Putamen (tissue), 1 donor: ENCODE measurements at places on chromosomes 3 and 15.

GRCh38 chr3:13193320-13194284 is 120.4 kb upstream of the IQSEC1 start:
- no peak for DNase-seq

- DNase-seq, result no peak
Observed at GRCh38 chr15:39596358-39597051, 15.6 kb downstream of the THBS1 start.

- DNase-seq, result no peak
Observed at GRCh38 chr15:27438403-27439375, 467.7 kb downstream of the GABRG3 start.

DNA sequence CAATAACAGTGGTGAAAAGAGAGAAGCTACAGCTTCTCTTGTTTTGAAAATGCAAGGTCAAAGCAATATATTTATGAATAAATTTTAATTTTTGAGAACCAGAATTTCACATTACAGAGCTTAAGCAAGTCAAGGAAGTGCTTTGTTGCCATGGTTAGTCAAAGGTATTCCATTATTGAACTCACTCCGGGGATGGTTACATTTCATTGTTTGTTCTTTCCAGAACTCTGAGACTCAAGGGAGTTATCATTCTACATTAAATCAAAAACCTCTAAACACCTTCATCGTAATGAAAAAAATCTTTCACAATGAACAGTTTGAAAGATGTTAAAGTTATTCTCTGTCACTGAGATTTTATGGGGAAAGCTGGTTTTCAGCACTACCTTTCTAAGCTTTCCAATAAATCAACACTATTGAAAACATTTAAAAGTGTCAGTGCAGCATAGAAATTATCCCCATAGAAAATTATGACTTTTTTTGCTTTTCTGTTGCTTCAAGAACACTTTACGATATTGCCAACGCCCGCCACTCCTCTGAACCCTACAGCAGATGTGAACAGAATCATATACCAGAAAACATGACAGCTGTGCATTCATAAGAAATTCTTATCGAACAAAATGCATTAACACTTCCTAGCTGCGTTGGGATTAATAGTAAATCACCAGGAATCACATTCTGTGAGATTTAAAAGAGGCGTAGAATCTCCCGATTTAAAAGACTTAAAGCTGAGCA is 83.0 kb downstream of the OTOL1 start:
- DNase-seq, result no peak

- DNase-seq, result no peak
Observed at GRCh38 chr15:62625429-62626033, 417.0 kb upstream of the TPM1 start.

GRCh38 chr15:52733088-52733487 is 53.9 kb upstream of the ATOSA start:
- DNase-seq, result no peak

DNA sequence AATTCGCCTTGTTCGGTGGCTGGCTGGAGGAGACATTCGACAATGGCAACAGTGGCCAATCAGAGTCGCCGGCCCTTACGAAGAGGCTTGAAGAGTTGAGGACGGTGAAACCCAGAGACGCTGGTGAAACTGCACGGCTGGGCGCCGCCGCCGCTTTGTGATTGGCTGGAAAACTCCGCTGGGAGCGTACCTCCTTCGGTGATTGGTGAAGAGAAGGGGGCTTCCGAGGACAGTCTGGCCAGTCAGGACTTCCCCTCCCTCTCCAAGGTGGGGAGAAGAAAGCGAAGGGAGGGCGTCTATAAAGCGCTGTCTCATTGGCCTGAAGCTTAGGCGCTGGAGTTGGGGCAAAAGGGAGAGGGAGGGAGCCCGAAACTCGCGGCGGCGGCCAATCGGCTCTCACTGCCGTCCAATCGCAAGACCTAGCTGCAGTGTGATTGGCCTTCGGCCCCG is 554 bp upstream of the GSK3B start:
- DNase-seq, result peak; percentile 100

- no peak for DNase-seq
Observed at GRCh38 chr3:102332205-102332604, 102.6 kb upstream of the ZPLD1 start.

- no peak for DNase-seq
Observed at GRCh38 chr3:160828880-160829279, 72.8 kb downstream of the PPM1L start.

DNA sequence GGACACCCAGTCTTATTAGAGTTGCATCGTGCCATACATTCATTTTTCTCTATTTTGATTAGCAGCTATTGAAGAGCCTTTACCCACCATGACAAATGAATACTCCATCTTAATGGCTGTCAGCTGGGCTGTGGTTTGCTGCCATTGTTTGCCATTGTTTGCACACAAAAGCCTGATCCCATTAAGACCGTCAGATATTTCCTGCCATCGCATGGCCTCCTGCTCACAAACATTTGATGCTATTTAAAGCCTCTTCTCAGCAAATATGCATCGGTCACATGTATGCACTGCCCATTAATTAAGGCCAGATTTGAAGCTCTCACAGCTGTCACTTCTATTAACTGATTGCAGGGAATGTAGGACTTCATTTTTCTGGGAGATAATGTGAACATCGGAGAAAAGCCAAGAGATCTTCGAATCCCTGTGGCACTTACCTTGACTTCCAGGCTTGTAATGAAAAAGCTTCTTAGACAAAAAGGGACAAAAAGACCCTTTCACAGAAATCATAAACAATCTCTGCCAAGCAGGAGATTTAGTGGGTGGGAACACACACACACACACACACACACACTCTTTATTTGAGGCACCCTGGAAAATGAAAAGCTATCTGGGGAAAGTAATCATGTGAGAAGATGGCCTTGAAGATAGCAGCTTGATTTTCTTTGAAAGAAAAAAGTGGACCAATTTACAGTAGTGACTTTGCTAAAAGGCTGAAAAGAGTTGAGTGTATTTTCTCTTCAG is 175.4 kb upstream of the NR2E3 start:
- no peak for DNase-seq

DNA sequence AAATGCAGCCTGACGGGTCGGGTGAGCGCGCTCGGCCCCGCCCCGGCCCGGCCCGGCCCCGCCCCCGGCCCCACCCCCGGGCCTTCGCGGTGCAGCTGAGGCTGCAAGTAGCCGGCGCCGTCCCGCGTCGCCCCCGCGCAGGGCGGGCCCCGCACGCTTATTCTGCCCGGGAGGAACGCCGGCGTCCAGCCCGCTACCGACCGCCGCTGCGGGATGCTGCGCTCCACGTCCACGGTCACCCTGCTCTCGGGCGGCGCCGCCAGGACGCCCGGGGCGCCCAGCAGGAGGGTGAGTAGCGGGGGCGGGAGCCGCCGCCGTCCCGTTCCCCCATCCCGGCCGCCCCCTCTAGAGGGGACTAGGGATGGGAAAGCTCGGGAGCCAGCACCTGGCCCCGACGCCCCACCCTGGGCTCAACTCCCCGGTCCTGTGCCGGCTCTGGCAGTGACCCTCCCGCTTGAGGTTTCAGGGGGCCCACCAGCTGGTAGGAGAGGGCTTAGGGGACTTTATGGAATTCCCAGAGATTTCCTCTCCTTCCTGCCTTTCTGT is at the start of gene MYZAP:
Gene MYZAP (plus strand): TSS at position 83 of the 546 bp plus-strand sequence. CDS start 131 bp downstream, at position 214.
- DNase-seq, result no peak

GRCh38 chr3:34626699-34627098 is 828.3 kb downstream of the PDCD6IP start:
- DNase-seq, result no peak

- DNase-seq, result no peak
Observed at GRCh38 chr3:46209746-46210470, 1.8 kb upstream of the CCR1 start.

DNA sequence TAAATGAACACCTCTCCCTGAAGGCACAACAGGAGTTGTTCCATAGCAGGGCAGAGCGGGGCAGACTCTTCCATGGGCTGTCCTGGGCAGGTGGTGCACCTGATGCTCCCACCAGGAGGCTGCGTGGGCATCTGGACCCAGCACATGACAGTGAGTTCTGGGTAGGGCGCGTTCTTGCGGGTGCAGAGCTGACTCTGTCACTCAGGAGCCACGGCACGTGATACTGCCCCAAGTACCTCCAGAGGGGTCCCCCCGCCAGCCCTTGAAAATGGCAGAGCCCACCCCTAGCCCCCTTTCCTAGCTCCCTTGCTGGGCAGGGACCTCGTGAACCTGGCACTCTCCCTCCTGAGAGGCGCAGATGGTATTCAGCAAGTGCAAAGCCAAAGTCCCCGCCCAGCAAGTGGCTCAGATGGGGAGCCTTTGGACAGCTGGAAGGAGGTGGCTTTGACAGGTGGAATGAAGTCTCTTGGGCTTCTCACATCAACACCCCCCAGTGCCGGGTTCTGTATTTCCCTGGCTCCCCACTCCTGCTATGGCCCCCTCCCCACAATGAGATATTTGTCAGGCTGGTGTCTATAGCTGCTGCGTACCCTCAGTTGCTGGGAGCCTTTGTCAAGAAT is 172.1 kb downstream of the TBC1D2B start:
- DNase-seq, result no peak

GRCh38 chr15:65494076-65494475 is 23.4 kb downstream of the DPP8 start:
- no peak for DNase-seq

GRCh38 chr3:44427683-44428082 is 49.8 kb downstream of the ZNF445 start:
- DNase-seq, result no peak

- DNase-seq, result no peak
Observed at GRCh38 chr3:82145742-82146141, 384.3 kb upstream of the GBE1 start.

GRCh38 chr3:71232175-71232679 is 351.3 kb downstream of the FOXP1 start:
- DNase-seq, result no peak

DNA sequence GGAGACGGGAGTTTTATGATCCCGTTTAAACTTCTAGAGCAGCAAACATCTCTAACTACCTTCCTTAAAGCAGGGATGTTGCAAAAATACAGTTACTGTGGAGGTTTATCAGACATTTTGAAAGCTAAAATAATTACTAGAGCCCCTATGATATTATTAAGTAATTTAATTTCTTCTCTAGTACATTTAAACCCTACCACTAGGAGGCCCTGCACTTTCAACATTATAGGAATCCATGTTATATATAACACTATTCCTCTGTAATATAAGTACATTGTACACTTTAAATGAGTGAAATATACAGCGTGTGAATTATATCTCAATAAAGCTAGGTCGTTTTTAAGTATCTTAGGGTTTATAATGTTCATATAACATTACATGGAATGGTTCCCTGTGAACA is 11.5 kb downstream of the SETMAR start:
- no peak for DNase-seq

DNA sequence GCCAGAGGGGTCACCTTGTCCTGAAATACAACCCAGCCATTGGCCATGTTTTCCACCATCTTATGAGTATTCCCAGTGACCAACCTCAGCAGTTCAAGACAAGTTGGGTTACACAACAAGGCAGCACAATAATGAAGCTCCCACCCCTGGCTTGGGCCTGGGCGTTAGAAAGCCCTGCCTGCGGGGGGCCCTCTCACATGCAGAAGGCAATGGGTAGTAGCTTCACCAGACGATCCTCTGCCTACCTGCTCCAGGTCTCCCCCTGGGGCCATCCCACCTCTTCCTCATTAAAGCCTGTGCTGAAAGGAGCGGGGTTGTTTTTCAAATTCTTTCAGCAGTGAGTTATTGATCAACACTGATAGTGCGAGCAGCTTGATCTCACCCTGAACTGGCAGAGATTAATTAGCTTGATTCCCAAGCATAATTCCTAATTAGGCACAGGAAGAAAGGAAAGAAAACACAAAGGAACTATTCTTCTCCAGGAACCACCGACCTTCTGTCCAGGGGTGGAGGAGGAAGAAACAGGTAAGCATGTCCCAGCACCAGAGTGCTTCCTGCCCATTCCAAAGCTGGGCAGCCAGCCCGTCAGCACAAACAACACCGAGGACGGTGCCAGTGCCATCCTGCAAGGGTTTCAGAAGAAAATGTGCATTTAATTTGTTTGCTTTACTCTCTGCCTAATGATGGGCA is 79.7 kb upstream of the CGNL1 start:
- no peak for DNase-seq

- DNase-seq, result peak; percentile 6
Observed at GRCh38 chr3:136545664-136546268, 206.4 kb downstream of the STAG1 start.

DNA sequence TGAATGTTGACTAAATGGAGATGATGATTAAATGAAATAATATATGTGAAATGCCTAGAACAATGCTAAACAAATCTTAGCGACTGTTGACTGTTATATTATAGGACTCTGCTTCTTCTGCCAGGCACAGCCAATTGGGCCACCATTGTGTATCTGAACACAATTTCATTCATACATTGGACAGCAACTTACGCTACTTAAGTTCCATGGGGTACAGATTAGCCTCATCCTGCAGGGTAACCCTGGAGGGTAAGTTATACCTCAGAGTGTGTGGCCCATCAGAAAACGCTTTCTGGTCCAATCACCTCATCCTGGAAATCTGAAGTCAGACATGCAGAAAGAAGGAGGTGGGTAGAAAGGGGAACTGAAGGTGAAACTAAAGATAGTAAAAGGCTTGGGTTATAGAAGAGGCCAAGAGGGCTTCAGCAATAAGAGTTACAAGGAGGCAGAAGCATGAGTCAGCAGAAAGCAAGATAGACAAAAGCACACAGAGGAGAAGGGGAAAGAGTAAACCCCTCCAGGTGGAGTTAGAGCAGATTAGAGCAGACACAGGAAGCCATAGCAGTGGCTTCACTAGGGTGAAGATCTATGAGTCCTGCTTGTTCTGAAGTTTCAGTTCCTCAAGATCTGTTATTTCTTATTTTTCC is 119.3 kb upstream of the SLC24A5 start:
- no peak for DNase-seq

GRCh38 chr3:178709051-178709450 is 172.8 kb downstream of the KCNMB2 start:
- no peak for DNase-seq

- no peak for DNase-seq
Observed at GRCh38 chr3:20743553-20744321, 557.7 kb upstream of the SGO1 start.

DNA sequence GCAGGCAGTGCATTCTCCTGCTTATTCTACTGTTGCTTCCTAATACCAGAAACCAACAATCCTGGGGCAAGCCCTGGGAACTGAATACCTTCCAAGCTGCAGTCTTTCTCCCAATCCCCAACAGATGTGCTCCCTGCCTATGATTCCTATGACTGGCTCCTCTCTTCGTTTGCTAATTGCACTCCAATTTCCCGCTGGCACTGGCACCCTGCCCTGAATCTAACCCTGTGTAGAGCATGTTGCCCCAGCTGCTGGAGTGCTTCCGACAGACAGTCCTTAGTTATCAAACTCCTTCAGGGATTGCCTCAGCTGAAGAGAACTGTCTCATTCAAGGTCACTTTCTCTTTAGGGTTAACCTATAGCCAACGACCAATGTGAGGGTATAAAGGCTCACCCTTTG is 214.1 kb downstream of the NECTIN3 start:
- no peak for DNase-seq

DNA sequence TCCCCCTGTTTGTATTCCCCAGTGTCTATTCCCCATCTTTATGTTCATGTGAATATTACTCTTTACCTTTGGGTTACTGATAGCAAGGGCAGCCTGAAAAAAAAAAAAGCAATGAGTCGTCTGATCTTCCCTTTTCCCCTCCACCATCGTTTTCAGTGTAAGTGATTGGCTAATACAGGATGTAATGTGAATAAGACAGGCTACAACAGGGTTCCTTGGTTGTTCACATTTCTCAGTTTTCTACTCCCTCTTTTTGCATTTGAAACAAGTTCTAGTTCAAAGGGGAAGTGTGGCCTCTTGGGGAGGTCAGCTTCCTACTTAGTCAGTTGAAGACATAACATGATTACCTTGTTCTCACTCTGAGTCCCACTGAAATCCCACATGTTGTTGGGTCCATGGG is 278.0 kb upstream of the TRIM42 start:
- no peak for DNase-seq
